ENCODE measurements at places on chromosomes 5 and 9.

- no peak for DNase-seq
These were observed 9.2 kb upstream of the SHOC1 start for GRCh38 chr9:111803924-111804323.

DNA sequence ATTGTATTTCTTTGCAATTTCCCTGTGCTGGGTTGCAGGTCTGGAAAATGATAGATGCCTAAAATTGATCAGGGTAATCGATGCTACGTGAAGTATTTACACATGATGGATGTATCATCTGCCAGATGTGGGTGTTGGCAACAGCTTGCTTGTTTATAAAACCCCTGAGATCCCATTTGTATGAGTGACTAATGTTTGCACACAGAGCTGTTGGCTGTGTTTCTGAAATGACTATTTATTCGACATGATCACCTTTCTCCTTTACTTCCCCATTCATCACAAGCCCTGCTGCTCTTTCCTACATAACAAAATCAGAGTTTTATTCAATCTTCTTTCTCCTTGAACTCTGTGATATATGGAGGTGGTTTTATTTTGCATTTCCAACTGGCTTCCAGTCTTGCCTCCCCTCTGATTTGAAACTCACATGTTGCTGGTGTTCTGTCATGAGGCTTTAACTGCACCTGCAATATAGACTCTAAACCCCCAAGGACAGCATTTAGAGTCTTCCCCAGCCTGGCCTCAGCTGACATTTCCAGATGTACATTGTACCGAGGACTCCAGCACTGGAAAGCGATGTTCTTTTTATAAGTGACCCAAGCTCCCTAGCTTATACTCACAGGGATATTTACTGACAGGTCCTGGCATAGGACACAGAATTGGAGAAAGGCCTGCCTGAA is 50.7 kb upstream of the SHB start:
- DNase-seq: no peak

DNA sequence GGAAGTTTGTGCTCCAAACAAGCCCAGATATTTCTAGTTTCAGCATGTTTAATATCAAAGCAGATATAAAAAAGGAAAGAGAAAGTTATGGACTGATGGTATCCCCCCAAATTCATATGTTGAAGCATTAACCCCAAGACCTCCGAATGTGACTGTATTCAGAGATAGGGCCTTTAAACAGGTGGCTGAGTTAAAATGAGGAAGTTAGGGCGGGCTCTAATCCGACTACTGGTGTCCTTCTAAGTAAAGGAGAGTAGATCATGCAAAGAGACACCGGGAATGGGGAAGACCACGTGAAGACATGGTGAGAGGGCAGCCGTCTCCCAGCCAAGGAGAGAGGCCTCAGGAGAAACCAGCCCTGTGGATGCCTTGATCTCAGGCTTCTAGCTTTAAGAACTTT is 324.1 kb upstream of the KIF2A start:
- no peak for DNase-seq

- DNase-seq: no peak
These were observed 99.6 kb upstream of the TAF11L2 start for GRCh38 chr5:17398431-17398830.

Measured in stimulated activated effector memory CD8-positive, alpha-beta T cell treated with anti-CD3 and anti-CD28 coated beads, Interleukin-12 subunit alpha, Interleukin-12 subunit beta, amount 100 ng/mL, for 72 hours (primary cell).